ENCODE measurements at places on chromosomes 4 and X. TPM values are rescaled to one million over a fixed set of nuclear protein-coding genes. Genes with fewer than 3 reads are reported as not detected.

The PLA2G12A gene
- total RNA-seq, result 31.2 TPM

The NPNT gene
- total RNA-seq, result not detected

The NWD2 gene
- total RNA-seq, result not detected

The ANKRD50 gene
- 0.47 TPM for total RNA-seq
